ENCODE measurements at places on chromosomes 5 and 9.

DNA sequence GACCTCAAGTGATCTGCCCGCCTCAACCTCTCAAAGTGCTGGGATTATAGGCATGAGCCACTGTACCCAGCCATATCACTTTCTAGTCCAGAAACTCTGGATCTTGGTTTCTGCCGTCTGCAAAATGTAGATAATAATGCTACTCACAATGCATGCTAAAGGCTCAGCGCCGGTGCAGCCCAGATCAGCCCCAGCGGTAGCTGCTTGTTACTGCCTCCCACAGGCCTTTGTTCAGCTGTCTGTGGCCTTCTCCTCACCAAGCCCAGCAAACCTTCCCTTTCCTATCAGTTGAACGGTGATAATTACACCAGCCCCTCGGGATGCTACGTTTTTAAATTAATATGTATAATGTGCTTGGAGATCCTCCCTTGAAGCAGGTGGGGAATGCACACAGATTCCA, 26.2 kb upstream of the MSX2 start:
- DNase-seq = no peak

DNA sequence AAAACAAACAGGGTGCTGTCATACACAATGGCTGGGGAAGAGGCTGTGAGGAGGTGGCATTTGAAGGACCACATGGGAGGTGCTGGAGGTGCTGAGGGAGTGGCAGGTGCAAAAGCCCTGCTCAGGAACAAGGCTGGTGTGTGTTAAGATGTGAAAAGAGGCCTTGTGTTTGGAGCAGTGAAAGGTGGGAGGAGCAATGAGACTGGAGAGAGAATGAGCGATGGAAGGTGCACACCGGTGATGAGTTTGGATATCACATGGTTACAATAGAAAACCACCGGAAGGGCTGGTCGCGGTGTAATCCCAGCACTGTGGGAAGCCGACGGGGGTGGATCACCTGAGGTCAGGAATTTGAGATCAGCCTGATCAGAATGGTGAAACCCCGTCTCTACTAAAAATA, 9.2 kb upstream of the FIBCD1 start:
- no peak for DNase-seq

DNA sequence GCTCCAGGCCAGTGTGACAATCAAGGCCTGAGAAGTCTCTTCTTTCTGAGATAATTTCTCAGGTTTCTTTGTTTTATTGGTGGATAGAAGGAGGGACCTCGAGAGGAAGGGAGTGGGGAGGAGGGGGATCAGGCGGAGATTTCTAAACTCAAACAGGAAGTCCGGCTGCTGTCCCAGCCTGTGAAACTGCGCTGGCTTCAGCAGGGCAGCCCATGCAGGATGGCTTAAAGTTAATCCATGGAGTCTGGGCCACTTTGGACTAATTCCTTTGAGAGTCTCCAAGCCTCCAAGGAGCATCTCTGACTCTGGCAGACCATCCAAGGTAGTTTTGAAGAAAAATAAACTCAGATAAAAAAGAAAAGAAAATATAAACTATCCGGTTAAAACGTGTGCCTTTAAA, 378.5 kb downstream of the MLLT3 start:
- DNase-seq = no peak

DNA sequence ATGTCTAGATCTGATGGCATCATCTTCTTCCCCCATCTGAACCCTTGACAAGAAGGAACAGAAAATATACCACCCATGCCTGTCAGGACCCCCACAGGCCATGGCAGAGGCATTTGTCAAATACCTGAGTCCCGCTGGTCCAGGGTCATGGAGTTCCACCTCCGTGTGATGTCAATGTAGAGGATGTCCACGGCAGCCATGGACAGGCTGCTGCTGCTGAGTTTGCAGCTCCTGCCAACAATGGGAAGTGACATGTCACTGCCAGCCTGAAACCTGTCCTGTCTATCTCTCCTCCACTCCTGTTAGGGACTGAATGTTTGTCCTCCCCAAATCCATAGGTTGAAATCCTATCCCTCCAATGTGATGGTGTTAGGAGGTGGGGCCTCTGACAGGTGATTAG, 208.8 kb downstream of the DAB2IP start:
- no peak for DNase-seq

All from activated naive CD4-positive, alpha-beta T cell (primary cell).